ENCODE measurements at places on chromosomes 5 and 9.

DNA sequence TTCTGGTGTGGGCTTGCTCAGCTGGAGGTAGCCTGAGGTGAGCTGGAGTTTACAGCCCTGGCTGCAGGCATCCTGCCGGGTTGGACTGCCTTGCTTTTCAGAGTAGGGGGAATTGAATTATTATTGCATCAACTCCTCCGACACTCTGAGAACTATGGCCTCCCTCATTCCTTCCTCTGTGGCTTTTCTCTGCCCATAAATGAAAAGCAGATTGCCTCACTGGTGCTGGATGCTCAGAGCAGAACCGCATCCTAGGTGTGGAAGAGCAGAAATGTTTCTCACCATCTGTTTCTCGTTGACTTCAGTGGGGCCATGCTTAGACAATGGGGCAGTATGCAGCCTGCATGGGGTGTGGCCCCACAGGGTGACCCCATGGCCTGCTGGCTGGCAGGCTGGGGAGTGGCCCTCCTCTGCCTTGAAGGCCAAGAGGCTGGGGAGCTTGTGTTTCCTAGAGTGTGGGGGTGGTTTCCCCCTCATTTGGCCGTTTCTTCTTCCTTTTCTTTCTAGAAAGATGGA, 27.3 kb upstream of the TGFBI start:
- no peak for DNase-seq

GRCh38 chr9:20925256-20926045, 106.0 kb downstream of the HACD4 start:
- no peak for DNase-seq

DNA sequence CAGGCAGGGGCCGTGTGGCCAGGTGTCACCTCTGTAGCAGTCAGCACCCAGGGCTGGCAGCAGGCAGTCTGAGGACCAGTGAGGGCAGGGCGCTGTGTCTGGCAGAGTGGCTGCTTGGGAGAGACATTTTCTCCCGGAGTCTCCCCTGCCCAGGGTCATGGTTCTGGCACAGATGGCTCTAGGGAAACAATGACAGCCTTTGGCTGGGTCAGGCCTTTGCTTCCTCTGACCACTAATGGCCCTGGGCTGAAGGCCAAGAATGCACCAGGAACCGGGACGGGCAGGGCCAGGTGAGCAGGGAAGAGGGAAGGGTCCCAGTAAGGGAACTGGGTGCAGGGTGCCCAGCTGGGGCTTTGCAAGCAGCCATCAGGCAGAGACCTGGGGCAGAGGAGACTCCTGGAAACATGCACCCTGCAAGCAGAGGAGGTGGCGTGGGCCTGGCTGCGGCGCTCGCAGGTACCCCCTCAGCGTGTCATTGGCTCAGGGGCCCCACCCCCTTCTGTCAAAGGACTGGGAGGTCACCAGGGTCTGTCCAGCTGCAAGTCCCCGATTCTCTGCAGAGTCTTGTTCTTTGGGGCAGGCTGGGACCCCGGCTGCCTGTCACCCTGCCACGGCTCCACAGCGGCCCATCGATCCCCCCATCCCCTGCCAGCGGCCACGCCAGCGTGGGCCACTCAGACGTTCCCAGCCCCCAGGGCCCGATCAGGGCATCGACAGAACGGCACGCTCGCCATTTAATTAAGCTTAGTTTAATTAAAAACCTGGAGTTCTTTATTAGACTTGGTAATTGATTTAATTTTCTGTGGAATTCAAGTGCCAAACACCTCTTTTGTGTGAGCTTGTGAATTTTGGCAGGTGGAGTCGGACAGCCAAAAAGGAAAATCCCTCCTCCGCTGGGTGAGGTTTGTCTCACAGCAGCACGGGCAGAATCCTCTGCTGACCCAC, 18.9 kb upstream of the TMEM250 start:
- no peak for DNase-seq

DNA sequence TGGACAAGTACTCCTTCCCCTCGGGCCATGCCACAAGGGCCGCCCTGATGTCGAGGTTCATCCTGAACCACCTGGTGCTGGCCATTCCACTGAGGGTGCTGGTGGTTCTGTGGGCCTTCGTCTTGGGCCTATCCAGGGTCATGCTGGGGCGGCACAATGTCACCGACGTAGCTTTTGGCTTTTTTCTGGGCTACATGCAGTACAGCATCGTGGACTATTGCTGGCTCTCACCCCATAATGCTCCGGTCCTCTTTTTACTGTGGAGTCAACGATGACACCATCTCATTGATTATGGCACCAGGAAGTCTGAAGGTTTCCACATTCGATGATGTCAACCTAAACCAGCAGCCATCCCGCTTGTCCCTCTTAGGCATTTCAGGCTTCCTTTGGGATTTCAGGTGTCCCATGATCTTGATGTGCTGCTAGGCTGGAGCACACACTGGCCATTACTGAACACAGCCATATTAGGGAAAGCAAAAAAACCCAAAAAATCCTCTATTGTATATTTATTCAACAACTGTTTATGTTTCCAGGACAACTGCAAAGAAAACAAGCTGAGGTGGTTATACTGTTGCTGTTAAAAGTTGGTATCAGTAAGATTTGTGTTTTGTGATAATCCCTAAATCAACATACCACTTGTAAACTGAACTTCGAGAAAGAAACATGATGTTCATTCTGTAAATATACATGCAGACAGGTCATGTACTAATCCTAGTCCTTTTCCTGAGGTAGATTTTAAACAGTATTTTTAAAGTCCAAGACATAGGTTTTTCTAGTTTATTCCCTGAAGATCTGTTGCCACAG, 1.1 kb downstream of the PLPP6 start:
- DNase-seq, result no peak

- no peak for DNase-seq
Observed at GRCh38 chr5:94516148-94516547, 102.3 kb downstream of the KIAA0825 start.

DNA sequence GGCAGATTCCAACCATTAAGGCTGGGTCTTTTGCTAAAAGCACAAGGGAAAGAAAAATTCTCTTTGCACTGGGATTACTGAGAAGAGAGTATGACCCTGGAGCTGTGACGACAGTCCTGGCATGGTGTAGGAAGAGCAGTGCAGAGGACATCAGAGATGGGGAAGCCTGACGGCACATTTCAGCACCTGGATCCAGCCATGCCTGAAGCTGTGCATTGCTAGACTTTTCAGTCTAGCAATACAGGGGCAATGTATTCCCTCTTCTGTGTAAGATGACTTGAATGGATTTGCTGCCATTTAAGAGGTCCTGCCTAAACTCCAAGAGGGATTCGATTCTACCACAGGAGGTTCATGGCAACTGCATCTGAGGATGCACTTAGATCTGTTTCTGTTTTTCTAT, 12.3 kb upstream of the MRNIP start:
- no peak for DNase-seq

- DNase-seq, result peak; percentile 39
Observed at GRCh38 chr5:1139331-1140170, 27.7 kb upstream of the SLC12A7 start.

DNA sequence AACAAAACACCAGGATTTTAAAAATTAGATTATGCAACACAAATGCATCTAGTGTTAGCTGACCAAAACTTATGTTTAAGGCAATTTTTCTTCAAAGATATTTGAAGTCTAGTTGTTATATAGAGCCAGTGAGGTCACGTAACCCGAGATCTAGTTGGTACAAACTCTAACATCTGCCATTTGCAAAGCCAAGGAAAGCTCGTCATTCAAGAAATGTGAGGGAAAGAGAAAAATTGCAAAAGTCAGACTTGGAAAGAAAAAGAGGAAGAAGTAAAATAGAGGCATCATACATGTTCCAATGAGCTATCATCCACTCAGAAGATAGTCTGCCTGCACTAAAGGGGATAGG, 293.4 kb upstream of the PUM3 start:
- DNase-seq, result no peak

- DNase-seq, result peak; percentile 21
Observed at GRCh38 chr5:154937186-154937717, 759 bp downstream of the GEMIN5 start.

DNA sequence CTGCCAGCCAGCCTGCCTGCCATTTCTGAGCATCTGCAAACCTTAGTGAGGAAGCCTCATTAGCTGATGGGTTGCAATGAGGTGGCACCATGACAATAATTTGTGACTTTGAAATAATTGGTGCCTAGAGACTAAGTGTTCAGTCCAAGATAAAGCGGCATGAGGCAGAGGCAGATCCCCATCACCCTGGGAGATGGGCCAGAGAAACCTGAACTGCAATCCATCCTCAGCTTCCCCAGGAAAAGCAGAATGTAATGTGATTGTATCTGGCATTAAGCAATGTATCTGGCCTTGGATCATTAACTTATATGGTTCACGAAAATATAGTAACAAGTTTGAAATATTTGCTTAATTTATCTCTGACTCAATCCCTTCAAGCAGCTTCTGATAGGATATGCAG, 101.0 kb downstream of the SPOCK1 start:
- no peak for DNase-seq

- DNase-seq, result peak; percentile 57
Observed at GRCh38 chr9:93154293-93154903, 20.3 kb upstream of the NINJ1 start.

- DNase-seq, result no peak
Observed at GRCh38 chr9:138071731-138072130, 194.1 kb downstream of the CACNA1B start.

GRCh38 chr5:80215523-80215922, 40.3 kb downstream of the SERINC5 start:
- DNase-seq, result no peak
